GM12865 (cell line): ENCODE measurements at places on chromosomes 2 and 18.

DNA sequence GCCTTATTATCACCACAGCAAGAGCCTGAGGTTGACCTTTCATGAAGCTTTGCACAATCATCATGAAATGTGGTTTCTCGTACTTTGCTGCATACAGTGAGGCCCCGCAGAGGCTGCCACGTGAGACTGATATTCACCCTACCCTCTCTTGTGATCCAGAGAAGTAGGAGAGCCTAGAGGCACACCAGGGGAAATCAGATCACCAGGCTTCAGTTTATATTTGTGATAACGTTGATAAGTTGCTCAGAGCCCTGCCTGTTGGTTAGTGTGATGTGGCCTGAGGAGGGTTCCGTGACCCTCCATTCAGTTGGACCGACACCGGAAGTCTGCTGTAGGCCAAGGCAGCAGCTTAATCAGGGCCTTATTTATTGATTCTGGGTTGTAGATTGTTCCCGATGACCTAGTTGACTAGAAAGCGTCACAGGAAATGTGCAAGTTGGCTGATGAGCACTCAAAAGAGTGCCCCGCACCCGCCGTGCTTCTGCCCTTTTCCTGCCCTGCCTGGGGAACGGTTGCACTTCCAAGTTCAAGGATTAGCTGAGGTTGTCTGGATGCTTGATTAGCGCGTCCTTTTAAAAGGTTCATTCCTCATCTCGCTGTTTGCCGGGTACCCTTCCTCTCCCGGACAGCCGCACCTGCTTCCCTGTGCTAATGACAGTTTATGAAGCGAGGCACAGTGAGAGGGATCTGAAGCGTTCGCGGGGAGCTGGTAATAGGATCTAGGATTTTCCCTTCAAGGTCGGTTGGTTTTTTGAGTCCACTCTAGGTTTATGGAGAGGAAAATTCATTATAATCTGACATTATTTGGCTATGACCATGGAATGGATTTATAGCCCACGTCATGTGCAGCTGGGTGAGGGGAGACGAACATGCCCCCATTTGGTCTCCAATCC is 146.4 kb downstream of the SH3RF3 start:
- no peak for DNase-seq

GRCh38 chr2:98177986-98178385 is 91.0 kb downstream of the VWA3B start:
- DNase-seq, result no peak

- no peak for DNase-seq
Observed at GRCh38 chr2:235238537-235238936, 255.3 kb upstream of the AGAP1 start.

DNA sequence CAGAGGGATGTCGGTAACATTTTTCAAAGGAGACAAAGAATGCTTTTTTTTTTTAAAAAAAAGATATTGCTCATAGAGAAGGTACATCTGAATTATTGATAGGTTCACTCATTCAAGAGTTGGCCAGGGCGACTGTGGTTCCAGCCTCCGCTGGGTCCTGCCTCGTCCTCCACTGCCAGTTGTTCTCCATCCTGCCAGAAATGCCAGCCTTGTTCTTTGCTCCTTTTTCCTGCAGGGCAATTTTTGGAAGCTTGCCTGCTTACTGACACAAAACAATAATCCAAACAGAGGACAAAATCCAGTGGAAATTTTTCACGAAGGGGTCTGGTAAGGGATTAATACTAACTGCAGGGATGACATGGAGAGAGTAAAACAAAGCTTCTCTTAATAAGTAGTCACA is 1113.0 kb downstream of the CBLN2 start:
- DNase-seq, result no peak

DNA sequence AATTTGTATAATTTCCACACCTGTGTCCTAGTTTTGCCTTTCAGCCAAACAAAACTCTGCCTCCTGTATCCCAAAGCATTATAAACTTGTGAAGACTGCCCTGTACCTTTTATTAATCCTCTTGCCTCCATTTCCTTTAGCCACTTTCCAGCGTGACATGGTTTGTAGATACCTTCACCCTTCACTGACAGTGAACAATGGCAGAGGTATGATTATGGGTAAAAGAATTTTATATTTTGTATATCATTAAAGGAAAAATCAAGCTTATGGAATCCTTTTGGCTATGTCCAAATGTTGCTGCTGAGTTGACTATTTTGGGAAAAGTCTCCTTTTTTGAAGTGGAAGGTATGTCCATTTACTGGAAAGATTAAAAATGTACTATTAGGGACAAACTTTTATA is 251.7 kb downstream of the HNMT start:
- no peak for DNase-seq

- no peak for DNase-seq
Observed at GRCh38 chr2:188963741-188964140, 10.4 kb upstream of the COL3A1 start.

- DNase-seq, result no peak
Observed at GRCh38 chr2:55966401-55967118, 43.0 kb upstream of the EFEMP1 start.

GRCh38 chr2:214543386-214543955 is 132.6 kb downstream of the VWC2L start:
- peak; percentile 14 for DNase-seq

DNA sequence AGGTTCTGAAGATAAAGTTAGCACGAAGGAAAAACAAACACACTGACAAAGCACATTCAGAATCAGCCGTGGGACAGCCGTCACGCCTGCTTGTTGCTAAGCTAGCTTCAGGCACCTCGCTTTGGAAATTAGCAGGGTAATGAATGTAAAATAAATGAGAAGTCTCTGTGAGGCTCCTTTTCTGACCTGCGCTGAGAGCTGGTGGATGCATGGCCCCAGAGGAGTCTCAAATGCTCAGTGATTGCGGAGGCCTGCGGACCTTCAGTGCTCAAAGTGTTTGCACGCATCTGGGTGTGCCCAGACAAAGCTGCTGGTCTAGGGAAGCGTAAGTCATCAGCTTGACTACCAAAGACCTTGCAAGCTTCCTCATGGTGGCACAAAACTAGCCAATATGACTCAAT is 50.6 kb downstream of the CD8B2 start:
- no peak for DNase-seq

- DNase-seq, result no peak
Observed at GRCh38 chr18:7872569-7872968, 305.5 kb downstream of the PTPRM start.

- DNase-seq, result no peak
Observed at GRCh38 chr2:10614939-10615338, 74.8 kb downstream of the NOL10 start.

GRCh38 chr2:210718503-210718902 is 162.1 kb downstream of the CPS1 start:
- no peak for DNase-seq

- no peak for DNase-seq
Observed at GRCh38 chr18:69680123-69680522, 267.6 kb downstream of the CD226 start.

GRCh38 chr2:154537843-154538450 is 160.5 kb upstream of the KCNJ3 start:
- no peak for DNase-seq

DNA sequence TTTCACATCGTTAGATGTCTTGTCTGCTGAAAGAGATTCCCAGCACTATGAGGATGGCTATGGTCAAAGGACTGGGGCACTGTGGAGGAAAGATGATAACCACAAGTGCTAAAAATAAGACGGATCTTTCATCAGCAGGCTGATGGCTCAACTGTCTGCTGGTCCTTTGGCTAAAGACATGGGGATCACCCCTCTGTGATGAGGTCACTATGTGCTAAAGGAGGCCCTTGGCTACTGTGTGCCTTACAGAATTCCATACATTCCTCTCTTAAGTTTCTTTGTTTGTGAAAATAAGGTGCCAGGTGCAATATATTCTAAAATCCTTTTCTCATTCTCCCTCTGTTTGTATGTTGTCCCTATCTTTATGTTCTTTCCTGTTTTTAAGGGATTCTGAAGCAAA is 39.7 kb upstream of the LYPD6 start:
- DNase-seq, result no peak

DNA sequence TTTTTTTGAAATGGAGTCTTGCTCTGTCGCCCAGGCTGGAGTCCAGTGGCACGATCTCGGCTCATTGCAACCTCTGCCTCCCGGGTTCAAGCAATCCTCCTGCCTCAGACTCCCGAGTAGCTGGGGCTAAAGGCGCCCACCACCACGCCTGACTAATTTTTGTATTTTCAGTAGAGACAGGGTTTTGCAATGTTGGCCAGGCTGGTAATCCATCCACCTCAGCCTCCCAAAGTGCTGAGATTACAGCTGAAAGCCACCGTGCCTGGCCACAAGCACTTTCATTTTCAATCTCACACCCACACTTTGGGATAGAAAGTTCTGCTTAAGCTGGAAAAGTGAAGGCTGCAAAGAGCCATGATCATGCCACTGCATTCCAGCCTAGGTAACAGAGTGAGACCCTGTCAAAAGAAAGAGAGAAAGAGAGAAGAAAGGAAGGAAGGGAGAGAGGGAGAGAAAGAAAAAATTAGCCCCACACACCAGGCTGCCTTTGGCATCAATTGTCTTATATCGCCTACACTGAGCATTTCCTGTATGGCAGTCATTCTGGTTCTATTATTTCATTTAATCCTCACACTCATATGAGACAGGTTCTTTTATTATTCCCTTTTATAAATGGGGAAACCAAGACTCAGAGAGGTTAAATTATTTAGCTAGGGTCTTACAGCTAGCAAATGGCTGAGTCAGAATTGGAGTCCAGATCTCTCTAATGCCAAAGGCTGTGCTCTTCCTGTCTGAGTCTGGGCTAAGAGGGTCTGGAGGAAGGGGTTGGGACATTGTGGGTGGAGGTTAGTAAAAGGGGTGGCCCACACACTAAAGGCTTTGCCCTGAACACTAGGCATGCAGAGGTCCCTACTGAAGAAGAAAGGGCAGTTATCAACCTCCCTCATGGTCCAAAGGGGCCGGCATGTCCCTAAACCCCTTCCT is 37.9 kb upstream of the PKDCC start:
- DNase-seq, result peak; percentile 41

- DNase-seq, result no peak
Observed at GRCh38 chr2:45119038-45119437, 109.8 kb upstream of the SIX2 start.

DNA sequence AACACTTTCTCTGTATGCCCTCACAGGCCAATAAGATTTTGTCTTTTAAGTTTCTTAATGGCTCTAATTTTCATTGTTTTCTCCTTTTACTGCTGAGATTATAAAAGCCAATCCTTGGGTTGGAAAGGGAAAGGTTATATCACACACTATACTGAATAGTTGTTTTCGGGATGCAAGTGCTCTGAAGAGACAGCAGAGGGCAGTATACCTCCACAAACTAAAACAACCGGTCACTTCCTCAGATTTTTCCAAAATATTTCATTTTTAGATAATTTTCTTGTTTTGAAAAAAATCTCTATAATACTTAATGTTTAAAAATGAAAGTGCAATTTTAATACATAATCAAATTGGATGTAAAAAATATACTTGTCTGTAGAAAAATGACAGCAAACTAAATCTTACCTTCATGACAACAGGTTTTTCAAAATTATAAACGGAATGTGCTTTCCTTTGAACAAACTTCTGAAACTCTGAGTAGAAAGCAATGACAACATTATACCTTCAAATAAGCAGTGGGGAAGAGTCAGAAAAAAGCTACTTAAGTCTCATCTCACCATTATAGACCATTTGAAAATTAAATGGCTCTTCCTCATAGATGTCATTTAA is 82.7 kb downstream of the ORC4 start:
- peak; percentile 21 for DNase-seq

- no peak for DNase-seq
Observed at GRCh38 chr2:145332210-145332898, 812.4 kb upstream of the ZEB2 start.

DNA sequence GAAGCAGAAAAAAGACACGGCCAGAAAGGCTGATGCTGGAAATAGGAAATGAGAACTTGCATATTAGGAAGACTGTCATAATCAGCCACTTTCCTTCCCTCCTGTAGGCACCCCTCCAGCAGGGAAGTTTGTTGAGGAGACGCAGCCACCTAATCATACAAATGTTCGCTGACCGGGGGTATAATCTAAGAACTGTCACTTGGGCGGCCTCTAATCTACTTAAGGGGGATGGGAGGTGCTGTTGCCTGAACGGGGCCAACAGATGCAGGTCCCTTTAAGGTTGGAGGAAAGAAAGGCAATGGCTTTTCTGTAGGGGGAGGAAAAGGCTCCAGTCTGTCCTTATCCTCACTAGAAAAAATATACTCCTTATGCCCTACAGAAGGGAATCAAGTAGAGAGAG is 50.6 kb downstream of the DNAJC10 start:
- no peak for DNase-seq
